ENCODE measurements at places on chromosomes 4 and X.
A peak's percentile ranks its signal among the peaks of the same experiment; 100 is the strongest.

- DNase-seq, result no peak
Observed at GRCh38 chr4:66575008-66575696, 904.9 kb upstream of the EPHA5 start.

DNA sequence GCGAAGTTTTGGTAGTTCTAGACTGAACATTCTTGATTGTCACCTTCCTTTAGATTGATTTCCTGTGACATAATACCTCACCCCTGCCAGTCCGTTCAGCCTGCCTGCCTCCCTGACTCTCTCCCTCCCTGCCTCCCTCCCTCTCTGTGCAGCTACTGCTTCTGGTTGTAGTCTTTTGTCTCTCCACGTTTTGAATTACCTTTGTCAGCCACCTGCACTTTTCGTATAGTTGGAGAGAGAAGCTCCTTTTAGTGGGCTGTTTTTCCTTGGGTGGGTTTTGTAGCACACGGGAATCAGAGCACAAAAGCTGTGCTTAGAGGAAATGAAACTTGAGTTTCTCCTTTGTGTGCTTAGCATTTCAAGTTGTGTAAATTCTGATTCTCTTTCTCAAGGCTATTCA is 32.6 kb upstream of the MSMO1 start:
- DNase-seq, result no peak

GRCh38 chr4:101158134-101158482 is 189.2 kb downstream of the PPP3CA start:
- no peak for DNase-seq

GRCh38 chrX:134373736-134374135 is 86.2 kb upstream of the HPRT1 start:
- DNase-seq, result no peak

GRCh38 chrX:64580035-64580434 is 184.8 kb upstream of the MTMR8 start:
- DNase-seq, result no peak

- no peak for DNase-seq
Observed at GRCh38 chr4:120871173-120871572, 51.4 kb downstream of the PRDM5 start.

GRCh38 chrX:15242899-15243555 is 26.9 kb downstream of the ASB9 start:
- peak; percentile 2 for DNase-seq

DNA sequence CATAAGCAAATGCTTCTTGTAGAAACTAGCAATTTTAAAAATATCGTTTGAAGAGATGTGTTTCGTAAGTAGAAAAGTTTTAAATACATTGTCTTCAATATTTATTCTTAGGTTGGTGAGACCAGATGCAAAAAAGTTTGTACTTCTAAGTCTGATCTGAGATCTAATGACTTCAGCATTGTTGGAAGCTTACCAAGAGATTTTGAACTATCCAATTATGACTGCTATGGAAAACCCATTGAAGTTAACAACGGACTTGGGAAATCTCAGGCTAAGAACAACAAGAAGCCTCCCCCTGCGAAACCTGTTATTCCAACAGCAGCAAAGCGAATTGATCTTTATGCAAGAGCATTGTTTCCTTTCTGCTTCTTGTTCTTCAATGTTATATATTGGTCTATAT is 50.2 kb upstream of the GRIA2 start:
- DNase-seq, result no peak

DNA sequence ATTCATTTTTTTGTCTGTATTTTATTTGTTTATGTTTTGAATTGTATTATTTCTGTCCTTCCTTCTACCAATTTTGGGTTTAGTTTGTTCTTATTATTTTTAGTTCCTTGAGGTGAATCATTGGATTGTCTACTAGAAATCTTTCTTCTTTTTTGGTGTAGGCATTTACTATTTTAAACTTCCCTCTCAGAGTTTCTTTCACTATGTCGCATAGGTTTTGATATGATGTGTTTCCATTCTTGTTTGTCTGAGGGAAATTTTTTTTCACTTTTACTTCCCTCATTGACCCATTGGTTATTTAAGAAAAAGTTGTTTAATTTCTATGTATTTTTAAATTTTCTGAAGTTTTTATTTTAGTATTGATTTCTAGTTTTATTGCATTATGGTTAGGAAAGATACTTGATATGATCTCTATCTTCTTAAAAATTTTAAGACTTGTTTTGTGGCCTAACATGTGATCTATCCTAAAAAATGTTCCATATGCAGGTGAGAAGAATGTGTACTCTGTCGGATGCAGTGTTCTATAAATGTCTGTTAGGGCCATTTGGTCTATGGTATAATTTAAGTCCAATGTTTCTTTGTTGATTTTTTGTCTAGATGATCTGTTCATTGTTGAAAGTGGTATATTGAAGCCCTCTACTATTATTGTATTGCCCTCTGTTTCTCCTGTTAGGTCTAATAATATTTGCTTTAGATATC is 68.8 kb downstream of the IL15 start:
- DNase-seq, result no peak

- no peak for DNase-seq
Observed at GRCh38 chrX:24203072-24203808, 53.7 kb downstream of the ZFX start.

Data from NCI-H1048 (cell line).